CD4-positive, alpha-beta T cell treated with Interleukin-10 for 1 hour (primary cell): ENCODE measurements at places on chromosomes 13 and 19.

GRCh38 chr13:112839356-112840105, 129.5 kb upstream of the MCF2L start:
- no peak for DNase-seq

- DNase-seq: no peak
Measured at GRCh38 chr13:40697711-40698110, 31.3 kb upstream of the FOXO1 start.

- no peak for DNase-seq
Measured at GRCh38 chr13:95317039-95317989, 16.1 kb upstream of the ABCC4 start.

DNA sequence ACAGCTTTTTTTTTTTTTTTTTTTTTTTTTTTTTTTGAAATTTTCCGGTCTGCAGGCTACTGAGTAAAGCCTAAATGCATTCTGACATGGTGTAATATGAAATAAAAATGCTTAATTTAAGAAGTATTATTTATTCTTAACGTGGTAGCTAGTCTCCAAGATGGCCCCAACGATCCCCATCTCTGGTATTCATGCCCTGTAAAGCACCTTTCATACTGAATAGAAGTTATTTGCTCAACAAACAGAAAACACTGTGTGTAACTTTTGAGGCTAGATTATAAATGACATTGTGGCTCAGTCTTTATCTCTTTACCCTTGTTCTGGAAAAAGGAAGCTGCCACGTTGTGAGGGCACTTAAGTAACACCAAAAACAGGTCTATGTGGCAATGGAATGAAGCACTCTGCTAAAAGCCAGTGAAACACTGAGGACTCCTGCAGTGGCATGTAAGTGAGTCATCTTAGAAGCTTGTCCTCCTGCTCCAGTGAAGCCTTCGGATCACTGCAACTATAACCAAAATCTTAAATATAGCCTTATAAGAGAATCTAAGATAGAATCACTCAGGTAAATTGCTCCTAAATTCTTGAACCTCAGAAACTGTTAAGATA, 128.7 kb downstream of the UGGT2 start:
- DNase-seq: no peak

DNA sequence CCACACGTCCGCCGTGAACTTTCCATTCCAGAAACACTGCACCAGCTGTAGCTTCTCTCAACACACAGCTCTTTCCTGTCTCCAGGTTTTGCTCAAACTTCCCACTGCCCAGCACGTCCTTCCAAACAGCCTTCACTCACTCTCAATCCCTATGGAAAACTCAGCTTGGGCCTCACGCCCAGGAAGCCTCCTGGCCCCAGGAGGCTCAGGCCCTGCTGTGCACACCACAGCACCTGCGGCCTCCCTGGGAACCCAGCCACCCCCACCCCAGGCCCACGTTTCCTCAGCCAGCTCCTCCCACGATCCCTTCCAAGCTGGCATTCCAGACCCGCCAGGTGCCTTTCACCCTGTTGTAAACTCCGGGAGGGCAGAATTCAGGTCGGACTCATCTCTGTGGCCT, 35.2 kb downstream of the C13orf46 start:
- no peak for DNase-seq

DNA sequence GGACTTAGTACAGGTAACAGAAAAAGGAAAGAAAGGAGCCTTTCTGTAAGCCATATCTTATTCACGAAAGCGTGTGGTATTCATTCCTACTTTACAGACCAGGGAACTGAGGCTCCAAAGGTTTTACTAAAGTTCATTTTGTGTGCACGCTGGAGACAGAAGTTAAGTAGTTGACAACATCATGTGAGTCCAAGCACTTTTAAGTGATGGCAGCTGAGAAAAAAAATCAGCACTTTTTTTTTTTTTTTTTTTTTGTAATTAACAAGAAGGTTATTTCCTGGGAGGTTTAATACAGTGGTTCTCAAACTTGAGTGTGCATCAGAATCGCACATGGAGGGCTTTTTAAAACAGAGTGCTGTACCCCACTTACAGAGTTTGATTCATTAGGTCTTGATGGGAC, 2.0 kb downstream of the DNAJC3 start:
- no peak for DNase-seq

DNA sequence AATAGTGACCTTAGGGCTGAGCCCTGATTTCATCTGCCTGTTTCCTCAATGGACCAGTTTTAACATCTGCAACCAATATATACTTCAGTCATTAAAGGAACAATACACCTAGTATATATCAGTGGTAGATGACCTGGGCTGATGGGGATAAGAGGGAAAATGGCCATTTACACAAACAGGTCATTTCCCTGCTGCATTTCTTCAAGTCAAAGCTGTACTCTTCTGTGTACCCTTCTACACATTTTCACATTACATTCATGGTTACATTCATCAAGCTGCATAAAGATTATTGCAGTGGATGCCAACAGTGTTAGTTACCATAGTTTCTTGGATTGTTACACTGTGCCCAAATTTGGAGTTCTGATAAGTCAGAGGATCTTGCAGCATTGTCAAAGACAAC, 81.2 kb upstream of the RAP2A start:
- no peak for DNase-seq

DNA sequence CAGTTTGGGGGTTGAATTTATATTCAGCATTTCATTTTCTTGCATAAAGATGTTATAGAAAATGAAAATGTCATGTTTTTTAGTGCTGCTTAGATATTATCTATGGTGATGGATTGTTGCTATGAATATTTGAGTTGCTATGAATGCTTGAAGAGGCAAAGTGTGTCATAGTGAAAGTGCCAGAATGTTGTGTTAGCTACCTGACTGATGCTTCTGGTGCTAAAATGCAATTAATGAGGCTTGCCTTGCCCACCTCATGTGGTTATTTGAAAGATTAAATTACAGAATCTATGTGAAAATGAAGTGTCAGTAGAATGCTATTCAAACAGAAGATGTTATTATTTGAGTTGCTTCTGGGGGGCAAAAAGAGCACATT, 62.7 kb upstream of the MYCBP2 start:
- no peak for DNase-seq

- DNase-seq: no peak
Measured at GRCh38 chr13:86172961-86173360, 373.7 kb upstream of the SLITRK6 start.

DNA sequence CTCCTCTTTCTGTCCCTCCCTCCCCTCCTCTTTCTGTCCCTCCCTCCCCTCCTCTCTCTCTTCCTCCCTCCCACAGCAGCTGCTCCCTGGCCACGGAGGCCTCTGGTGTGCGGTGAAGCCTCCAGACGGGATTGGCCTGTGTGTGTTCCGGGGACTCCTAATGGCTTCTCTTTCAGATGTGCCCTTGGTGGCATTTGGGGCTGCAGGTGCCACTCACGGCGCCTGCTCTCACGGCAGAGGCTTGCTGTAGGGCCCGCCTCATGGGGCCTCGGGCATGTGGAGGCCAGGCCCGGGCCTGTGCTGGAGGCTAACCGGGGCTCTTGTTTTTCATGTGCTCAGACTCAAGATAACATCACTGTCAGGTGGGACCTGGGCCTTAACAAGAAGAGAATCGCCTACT, 20.9 kb downstream of the UPF1 start:
- no peak for DNase-seq

DNA sequence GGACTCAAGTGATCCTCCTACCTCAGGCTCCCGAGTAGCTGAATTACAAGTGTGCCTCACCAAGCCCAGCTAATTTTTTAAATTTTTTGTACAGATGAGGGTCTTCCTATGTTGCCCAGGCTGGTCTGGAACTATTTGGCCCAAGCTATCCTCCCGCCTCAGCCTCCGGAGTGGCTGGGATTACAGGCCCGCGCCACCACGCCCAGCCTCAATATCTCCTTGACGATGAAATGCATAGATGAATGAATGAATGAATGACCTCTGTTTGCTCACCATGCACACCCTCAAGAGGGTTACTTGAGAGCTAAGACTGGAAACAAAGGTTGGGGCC, 14.9 kb upstream of the AP1M2 start:
- no peak for DNase-seq

DNA sequence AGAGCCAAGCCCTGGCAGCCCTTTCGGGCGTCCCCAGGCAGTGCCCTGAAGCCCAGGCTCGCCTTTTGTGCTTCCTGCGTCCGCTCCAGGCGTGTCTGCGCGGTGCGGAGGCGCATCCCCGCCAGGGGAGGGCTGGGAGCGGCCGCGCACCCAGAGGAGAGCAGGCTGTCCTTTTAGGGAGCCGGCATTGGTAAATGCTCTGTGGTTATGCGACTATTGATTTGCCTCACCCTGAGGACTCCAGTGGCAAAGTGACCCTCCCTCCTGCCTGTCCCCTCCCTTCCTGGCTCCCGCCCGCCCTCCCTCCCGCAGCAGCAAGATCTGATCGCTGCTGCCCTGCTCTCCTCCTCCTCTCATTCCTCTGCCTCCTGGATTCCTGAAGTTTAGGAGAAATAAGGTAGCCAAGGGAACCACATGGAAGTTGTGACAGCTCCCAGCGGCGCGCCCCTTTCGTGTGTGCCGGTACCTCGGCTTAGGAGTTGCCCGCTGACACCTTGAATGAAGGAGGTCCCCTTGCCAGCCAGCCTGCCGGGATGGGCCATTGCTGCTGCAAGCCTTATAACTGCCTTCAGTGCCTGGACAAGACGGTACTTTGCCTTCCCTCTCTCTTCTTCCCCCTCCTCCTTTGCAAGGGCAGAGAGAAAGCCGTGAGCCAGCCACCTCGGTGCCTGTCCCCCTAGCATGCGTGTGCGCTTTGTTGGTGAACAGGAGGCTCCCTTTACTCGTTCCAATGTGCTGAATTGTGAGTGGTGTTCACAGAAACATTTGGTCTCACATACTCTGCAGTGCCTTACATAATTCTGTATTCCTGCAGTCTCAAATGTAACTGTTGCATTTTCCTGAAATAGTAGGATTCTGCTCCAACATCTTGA, 166.9 kb downstream of the SLC7A1 start:
- no peak for DNase-seq

- peak; percentile 32 for DNase-seq
Measured at GRCh38 chr19:4709440-4710280, 14.0 kb downstream of the DPP9 start.

GRCh38 chr19:41479757-41480191, 36.8 kb downstream of the ERICH4 start:
- no peak for DNase-seq

DNA sequence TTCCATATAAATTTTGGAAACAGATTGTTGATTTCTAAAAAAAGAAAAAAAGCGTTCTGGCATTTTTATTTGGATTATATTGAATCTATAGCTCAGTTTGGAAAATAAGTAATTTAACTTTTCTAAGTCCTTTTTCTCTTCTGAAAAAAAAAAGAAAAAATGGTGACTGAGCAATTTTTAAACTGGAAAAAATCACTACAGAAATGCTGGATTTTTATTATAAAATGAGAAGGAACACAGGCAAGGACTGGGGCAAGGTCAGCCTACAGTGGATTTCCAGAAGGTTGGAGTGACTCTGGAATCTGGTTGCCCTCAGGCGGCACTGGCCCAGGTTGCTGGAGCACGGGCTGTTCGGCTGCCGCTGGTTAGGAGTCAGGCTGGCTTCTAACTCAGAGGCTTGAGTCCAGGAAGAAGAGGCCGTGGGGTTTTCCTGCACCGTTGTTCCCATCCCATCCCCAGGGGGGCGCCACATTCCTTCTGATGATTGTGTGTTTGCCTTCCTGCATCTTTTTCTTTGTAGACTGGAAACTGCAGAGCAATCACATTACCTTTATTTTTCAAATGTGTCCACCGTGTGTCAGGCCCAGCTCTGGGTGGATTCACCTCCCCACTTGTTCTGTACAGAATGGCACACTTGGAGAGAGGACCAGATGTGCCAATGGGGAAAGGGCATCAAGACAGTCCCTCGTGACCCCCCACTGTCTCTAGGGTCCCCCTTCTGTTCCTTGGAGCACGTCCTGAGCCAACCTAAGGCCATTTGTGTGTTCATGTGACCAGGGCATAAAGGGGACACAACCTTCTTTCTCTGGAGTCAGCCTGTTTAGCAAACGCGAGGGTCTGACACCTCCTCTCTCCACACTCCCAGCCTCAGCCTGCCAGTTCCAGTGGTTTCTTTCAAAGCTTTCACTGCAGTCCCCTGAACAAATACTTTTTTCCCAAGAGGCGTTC, 44.5 kb upstream of the GTF3A start:
- DNase-seq: peak; percentile 45

GRCh38 chr13:73138276-73138637, 79.5 kb downstream of the KLF5 start:
- no peak for DNase-seq

- DNase-seq: peak; percentile 94
Measured at GRCh38 chr19:41531438-41532311, 44.3 kb upstream of the CEACAM21 start.

GRCh38 chr19:18328340-18329034, 5.6 kb upstream of the LSM4 start:
- DNase-seq: peak; percentile 94

- DNase-seq: peak; percentile 28
Measured at GRCh38 chr19:46081928-46082727, 41.3 kb upstream of the IGFL4 start.

- DNase-seq: no peak
Measured at GRCh38 chr19:13506471-13506820, at the start of gene CACNA1A. TSS of gene CACNA1A (minus strand) at chr19:13506479. CDS start at chr19:13506224, 255 bp downstream.

DNA sequence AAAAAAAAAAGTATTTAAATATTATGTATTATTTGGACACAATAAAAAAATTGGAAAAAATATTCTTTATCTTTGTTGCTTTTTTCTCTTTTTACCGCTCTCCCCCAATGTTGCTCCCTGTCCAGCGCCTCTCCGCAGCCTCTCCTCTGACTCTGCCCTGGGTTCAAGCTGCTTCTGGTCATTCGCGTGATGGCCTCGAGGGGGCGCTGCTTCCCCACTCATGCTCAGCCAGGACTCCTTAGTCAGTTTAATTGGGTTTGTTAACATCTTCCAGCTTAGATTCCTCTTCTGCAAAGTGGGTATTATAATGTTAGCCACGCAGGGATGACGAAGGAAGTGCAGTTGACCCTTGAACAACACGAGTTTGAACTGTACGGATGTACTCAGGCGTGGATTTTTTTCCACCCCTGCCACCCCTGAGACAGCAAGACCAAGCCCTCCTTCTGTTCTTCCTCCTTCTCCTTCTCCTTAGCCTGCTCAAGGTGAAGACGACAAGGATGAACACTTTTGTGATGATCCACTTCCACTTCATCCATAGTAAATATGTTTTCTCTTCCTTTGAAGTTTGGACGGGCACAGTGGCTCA, 4.9 kb upstream of the NWD1 start:
- DNase-seq: peak; percentile 41

- DNase-seq: peak; percentile 62
Measured at GRCh38 chr13:26062853-26063444, 11.1 kb upstream of the SHISA2 start.

DNA sequence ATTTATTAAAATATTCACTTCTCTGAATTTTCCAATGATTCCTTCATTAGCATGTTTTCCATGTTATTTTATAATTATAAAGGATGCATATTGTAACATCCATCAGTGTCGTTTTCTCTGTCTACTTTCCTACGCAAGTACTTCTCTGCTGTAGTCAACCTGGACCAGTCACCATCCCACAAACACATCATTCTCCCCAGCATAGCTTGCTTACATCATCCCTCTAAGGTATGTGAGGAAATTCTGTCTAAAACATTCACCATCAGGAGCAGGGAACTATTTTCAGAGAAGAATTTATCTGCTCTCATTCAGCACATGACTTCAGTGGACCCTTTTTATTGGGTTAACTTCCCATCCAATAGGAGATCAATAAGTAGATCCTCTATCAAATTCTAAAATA, 806.1 kb upstream of the ARGLU1 start:
- DNase-seq: no peak

GRCh38 chr19:14369399-14370168, 11.7 kb upstream of the ADGRE5 start:
- peak; percentile 96 for DNase-seq
